Left lobe of liver (tissue), 2 donors: ENCODE measurements at places on chromosomes 6 and 20.
A peak's percentile ranks its signal among the peaks of the same experiment; 100 is the strongest.

DNA sequence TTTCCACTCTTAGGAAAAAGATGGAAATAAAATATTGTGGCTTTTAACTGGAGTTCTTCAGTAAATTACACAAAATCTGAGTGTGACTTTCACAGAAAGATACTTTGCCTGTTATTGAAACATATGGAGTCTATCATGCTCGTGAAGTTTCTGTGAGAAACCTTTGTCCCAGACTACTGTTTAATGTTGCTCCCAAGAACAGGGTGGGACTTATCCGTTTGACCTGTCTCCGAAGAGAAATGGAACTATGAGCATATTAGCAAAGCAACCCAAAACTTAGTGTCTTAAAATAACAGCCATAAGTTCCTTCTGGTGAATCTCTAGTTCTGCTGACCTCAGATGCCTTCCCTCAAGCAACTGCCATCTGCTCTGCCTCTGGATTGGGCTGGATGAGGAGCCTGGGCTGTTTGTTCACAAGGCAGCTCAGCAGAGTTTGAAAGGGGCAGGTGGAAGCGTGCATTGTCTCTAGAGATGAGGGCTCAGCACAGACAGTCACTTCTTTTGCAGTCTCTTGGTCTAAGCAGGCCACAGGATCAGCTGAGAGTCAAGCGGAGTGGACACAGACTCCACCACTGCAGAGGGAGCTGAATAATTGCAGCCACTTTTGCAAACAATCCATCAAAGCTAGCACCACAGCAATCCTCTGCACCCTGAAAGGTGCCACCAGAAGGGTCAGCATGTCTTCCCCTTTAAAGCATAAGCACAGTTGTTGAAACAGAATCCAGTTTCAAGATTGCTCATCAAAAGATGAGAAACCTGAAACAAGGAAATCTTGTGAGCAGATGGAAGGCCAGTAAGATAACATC is 52.8 kb downstream of the MYB start:
- DNase-seq: no peak

DNA sequence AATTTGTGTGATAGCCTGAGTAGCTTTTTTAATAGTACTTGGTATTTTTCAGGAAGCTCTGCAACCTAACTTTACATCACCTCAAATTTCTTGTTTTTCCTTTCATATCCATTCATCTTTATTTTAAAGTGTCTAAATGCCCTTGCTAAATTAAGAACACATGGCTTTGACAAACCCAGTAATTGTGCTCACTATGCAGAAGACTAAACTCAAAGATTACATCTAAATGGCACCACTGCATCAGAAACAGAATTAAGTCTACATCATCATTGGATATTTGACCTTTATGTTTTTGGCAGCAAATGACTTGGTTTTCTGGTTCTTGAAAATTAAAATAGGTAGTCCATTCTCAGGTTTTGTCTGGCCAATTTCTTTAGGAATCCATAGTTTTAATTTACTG is 69.6 kb upstream of the HDGFL1 start:
- no peak for DNase-seq

- no peak for DNase-seq
Measured at GRCh38 chr6:114007516-114007915, 36.6 kb upstream of the HDAC2 start.

- DNase-seq: no peak
Measured at GRCh38 chr20:31675828-31676608, 38.3 kb downstream of the COX4I2 start.

DNA sequence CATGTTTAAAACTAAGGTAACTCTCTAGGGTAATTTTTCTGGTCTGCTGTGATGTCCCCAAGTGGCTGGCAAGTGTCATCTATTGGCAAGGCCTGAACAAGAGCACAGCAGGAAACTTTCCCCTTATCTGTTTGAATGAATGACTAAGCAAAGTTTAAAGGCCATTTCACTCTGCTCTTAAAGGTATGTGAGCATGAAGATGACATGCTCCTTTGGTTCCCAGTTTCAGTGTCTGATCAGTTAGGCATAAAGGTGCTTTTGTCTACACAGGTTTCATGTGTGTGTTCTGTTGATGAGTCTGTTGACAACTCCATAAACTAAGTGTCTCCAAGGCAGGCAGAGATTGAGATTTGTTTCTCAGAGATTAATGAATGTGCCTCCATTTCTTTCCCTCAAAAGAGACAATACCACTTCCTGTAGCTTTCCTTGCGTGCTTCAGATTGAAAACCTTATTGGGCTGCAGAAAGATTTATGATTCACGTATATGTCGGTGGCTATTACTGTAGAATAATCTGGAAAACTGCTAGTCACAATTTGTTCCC is 83.9 kb downstream of the MAP3K7 start:
- DNase-seq: peak; percentile 66

GRCh38 chr20:15020845-15021244 is 683.4 kb upstream of the FLRT3 start:
- no peak for DNase-seq

DNA sequence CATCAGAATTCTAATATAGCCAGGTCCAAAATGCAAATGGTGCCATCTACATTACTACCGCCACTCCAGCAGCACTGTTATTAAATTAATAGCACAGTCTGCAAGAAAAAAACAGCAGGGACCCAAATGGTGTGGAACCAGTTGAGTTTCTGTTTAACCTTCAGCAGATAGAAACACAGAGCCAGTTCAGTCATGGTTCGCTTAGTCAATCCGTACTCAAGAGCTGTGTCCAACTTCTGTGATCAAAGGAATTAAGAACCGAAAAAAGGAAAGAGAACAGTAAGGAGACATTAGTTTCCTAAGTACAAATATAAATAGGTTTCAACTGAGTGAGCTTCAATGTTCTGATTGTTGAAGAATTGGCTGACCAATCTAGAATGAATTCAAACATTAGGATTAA is 107.7 kb downstream of the TRDN start:
- no peak for DNase-seq

- no peak for DNase-seq
Measured at GRCh38 chr6:106422534-106422933, 62.0 kb downstream of the CRYBG1 start.

GRCh38 chr6:158812611-158813010 is 6.6 kb downstream of the EZR start:
- no peak for DNase-seq

- no peak for DNase-seq
Measured at GRCh38 chr6:125984311-125984710, 2.0 kb upstream of the TRMT11 start.

- DNase-seq: no peak
Measured at GRCh38 chr6:6835223-6835503, 246.6 kb downstream of the LY86 start.

GRCh38 chr20:35200267-35200666 is 26.2 kb upstream of the MMP24 start:
- DNase-seq: no peak

- DNase-seq: no peak
Measured at GRCh38 chr6:111527367-111527766, 44.3 kb upstream of the REV3L start.

GRCh38 chr6:163871616-163872015 is 457.1 kb downstream of the QKI start:
- no peak for DNase-seq

- no peak for DNase-seq
Measured at GRCh38 chr6:150228072-150228733, 85.4 kb downstream of the PPP1R14C start.

DNA sequence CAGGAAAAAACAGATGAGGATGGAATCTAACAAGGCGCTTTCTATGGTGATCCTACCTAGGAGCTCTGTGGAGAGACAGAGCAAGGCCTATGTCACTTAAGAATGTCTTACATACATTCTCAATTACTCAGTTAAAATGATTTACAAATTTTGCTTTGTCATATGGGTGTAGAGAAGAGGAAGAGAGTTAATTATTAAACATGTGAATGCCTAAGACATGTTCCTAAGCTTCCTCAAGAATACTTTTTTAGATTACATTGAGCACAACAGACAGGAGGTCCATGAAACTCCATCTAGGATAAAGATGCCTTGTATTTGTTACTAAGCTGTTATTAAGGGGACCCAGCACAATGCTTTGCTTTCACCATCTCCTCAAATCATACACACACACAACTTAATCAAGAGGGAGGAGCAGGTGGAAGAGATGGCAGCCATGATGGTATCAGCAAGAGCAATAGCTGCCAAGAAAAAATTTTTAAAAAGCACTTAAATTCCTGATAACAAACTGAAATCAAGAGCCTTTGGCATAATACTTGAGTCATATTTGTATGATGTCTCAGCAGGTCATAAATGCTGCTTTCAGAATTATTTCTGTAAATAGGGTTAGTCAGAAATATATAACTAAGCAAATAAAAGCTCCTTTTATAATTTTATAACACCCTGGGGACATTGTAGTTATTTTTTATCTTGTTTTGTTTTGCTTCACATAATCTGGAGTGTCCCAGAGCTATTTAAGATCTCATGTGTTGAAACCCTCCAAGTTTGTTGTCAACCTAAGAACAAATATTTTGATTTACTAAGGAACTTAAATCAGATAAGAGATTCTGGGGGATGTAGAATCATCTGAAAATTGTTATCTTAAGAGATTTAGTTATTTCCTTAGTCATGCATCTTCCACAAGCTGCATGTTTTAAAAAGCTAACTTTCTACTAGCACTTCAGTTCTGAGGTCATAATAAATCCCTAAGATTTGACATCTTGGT is 70.0 kb upstream of the CD2AP start:
- DNase-seq: no peak

DNA sequence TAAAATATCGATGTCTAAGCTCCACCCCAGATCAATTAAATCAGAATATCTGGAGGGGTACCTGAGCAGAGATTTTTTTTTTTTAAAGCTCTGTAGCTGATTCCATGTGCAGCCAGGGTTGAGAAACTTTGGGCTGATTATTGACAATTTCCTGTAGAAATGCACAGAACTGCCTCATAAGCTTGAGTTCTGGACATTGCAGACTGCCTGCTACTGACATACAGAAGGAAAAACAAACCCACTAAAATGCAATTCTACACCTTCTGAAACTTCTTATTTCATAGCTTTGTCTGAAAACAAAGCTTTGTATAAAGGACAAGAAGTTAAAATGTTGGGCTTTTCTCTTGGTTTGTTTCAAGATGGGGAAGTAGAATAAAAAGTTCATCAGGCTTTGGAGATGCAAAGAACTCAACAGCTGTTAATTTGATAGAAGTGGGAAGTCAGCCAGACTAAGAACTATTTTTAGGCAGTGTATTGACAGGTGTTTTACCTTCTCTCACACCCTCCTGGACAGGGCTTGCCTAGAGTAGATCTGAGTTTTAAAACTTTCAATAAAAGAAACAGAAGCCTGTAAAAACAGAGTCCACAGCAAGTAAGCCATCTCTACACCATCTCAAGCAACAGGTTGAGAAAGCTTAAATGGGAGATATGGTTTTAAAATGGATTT is 147.7 kb downstream of the KCNQ5 start:
- DNase-seq: no peak

DNA sequence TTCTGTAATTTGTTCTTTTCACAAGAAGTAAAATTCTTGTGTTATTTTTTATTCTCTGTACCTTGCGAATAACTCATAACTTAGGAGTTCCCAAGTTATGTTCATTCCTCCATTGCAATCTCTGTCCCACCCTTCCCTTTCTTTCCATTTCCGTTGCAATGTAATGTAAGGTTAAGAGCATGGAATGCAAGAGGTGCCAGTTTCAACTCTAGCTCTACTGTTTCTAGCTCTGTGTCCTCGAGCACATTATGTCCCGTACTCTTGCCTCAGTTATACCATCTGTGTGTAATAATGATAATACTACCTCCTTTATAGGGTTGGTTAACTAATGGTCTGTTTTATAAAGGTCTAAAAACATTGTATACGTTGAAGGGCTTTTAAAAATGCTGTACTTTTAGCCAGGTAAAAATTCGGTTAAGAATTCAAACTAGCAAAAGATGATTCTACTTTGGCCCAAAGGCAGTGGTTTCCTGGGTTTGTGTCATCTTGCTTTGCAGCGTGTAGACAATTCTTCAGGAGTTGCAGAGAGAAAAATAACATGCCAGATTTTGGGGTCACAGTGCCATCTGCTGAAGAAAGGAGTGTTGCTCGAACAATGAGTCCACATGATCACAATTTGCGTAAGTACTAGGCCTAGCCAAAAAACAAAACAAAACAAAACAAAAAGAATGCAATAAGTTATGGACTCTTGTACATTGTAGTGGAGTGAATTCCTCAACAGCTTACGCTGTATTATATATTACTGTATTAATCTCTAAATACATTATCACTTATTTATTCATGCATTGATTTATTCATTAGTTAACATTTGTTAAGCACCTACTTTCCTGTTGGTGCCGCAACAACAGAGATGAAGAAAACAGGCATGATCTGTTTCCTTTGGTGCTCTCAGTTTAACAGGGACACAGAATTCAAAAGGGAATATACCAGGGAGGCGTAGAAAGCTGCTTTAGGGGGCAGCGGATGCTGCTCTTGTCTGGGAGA is 10.0 kb upstream of the PFDN4 start:
- peak; percentile 52 for DNase-seq
